Omental fat pad (tissue), 4 donors: ENCODE measurements at places on chromosomes 7 and 10.

- no peak for DNase-seq
Measured at GRCh38 chr10:91711885-91712680, 79.2 kb upstream of the PPP1R3C start.

DNA sequence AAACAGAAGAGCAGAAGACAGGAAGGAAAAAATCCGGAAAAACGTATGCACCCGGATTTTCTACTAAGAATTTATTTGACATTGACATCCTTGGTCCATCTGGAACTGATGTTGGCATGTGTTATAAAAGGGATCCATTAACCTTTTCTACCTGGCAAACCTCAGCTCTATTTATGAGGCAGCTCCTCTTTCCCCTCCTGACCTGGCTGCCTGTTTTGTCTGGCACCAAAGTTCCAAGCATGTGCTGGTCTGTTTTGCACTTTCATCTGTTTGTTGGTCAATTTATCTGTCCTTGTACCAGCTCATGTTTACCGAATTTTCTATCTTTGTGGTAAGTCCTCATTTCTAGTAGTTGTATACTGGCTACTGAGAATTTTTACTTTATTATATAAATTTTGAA, 258.0 kb downstream of the TNS3 start:
- no peak for DNase-seq

- DNase-seq = no peak
Measured at GRCh38 chr10:110597476-110597875, 30.0 kb downstream of the SMC3 start.

DNA sequence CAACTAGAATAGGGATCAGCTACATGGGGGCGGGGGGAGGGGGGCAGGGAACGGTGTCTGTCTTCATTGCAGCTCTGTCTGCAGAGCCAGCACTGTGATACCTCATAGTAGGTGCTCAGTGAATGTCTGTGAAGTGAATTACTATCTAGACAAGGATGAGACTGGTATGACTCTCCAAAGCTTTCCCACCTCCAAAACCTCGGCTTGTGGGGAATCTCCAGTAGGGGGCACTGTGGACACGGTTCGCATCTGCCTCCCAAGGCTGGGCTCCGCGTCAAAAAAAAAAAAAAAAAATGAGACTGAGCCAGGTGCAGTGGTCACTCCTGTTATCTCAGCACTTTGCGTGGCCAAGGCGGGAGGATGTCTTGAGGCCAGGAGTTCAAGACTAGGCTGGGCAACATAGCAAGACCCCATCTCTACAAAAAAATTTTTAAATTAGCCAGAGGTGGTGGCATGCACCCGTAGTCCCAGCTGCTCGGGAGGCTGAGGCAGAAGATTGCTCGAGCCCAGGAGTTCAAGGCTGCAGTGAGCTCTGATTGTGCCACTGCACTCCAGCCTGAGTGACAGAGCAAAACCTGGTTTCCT, 9.6 kb downstream of the TRIM56 start:
- no peak for DNase-seq

DNA sequence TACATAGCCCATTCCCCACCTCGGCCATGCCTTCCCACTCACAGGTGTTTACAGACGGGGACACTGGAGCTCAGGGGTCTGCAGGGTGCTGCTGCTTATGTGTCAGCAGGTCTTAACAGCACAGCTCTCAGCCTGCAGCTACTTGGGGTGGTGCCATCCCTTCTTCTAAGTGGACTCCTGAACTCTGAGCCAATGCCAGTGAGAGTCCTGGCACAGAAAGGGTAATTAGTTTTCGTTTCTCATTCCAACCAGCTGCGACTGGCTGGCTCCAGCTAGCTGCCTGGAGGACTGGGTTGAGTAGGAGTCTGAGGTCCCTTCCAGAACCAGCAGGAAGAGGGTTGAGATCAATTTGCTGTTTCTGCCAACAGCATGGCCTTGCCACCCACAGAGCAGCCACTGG, 88.3 kb upstream of the AGK start:
- no peak for DNase-seq

DNA sequence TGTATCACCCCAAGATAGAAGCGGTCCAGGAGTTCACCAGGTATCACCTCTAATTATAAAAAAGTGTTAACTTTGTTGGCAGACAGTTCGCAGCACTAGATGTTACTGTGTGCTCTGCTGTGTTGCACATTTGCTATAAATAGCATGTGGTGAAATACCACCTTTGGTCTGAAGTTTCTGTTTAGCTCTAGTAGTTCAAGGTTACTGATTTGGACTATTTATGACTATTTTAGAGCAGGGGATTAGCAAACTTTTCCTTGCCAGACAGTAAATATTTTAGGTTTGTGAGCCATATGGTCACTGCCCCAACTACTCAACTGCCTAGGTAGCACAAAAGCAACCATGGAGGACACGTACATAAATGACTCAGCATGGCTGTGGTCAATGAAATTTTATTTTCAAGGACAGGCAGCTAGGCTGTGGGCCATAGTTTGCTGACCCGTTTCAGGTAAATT, 16.5 kb downstream of the DENND10 start:
- no peak for DNase-seq
